ENCODE measurements at places on chromosomes 16 and 17.

DNA sequence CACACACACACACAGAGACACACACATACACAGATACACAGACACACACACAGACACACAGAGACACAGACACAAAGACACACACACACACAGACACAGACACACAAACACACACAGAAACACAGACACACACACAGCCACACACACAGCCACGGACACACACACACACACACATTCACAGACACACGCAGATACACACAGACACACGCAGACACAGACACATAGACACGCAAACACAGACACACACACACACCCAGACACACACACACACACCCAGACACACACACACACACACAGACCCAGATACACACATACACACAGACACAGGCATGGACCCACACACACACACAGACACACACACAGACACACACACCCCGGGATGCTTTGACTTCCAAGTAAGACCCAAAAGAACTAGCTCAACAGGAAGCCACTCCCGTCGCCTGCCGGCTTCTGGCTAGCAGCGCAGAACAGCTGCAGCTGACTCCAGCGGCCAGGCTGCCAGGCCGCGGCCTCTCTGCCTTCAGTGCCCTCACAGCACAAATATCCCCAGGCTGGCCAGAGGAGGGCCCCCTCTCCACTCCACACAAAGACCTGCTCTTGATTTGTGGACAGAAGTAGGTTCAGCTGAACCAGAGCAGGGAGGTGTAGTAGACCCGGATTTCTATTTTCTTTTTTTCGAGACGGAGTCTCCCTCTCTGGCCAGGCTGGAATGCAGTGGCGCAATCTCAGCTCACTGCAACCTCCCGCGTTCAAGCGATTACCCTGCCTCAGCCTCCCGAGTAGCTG lies 6.0 kb upstream of the CHRNE start:
- peak; percentile 53 for DNase-seq
- H3K4me3 ChIP-seq = no peak overlapping the region
- H3K4me1 ChIP-seq = peaks cover 7% of the 10 kb centered on the region
- no peak overlapping the region for H3K27ac ChIP-seq

DNA sequence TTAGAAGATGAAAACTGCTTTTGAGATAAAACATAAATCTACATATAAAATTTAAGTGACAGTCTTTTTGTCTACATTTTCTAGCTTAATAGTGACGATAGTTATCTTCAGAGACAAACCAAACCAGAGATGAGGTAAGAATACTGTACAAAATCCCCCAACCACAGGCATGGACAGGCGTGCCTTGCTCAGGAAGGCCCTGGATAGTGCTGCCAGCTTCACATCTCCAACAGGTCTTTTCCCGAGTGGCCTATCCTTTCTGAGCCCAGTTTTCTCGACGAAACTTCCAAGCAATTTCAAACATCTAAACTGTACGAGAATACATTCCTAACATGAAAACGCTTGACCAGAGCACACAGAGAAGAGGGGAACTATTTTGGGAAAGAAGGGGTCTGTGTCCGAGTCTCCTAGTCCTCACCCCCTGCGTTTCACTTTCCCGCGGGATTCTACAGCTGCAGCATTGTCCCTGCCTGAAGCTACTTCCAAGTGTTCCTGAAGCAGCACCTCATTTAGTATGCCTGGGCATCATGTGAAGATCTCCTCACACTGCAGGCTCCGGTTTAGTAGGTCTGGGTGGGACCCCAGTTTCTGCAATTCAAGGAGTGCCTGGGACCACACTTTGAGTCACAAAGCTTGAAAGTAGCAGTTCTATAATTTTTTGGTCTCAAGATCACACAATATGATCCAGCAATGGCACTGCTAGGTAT lies 37.8 kb downstream of the GNA13 start:
- H3K27ac ChIP-seq = peak overlapping the region; percentile 79
- H3K27me3 ChIP-seq = no peaks in the 10 kb centered on the region
- H3K36me3 ChIP-seq = peaks cover 9% of the 10 kb centered on the region
- H3K4me3 ChIP-seq = no peak overlapping the region
- H3K4me1 ChIP-seq = peaks cover 57% of the 10 kb centered on the region

GRCh38 chr16:19165101-19165500 lies 2.9 kb upstream of the SYT17 start:
- peaks cover 13% of the 10 kb centered on the region for H3K27me3 ChIP-seq
- H3K4me3 ChIP-seq = no peak overlapping the region
- no peak overlapping the region for H3K27ac ChIP-seq
- peaks cover 2% of the 10 kb centered on the region for H3K4me1 ChIP-seq
- H3K36me3 ChIP-seq = no peaks in the 10 kb centered on the region

DNA sequence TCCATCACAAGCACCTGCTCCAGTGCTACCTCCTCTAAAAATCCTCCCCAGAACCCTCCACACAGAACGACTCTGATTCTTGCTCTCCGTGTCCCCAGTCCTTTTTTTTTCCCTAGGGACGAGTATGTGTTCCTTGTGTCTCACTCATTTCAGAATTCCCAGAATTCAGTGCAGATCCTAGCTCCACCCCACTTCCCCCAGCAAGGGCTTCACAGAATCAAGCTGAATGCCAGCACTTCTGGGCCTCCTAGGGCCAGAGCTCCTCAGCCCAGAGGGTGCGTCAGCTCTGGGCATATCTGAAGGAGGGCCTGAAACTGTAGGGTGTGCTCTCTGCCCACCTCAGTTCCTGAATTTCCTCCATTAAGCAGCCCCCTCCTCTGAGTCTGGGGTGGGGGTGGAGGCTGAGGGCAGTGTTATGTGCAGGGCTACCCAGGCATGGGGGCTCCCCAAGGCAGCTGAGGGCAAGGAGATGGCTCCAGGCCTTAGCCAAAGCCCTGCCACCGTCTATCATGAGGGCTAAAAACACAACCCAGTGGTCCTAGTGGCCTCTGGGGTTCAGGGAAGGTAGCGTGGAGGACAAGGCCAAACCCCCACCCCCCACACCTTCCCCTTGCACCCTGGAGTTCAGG lies 6.5 kb downstream of the UNC119 start:
- H3K4me3 ChIP-seq = no peak overlapping the region
- DNase-seq = no peak
- peaks cover 6% of the 10 kb centered on the region for H3K36me3 ChIP-seq
- peak overlapping the region; percentile 62 for H3K27ac ChIP-seq
- H3K4me1 ChIP-seq = peaks cover 33% of the 10 kb centered on the region

DNA sequence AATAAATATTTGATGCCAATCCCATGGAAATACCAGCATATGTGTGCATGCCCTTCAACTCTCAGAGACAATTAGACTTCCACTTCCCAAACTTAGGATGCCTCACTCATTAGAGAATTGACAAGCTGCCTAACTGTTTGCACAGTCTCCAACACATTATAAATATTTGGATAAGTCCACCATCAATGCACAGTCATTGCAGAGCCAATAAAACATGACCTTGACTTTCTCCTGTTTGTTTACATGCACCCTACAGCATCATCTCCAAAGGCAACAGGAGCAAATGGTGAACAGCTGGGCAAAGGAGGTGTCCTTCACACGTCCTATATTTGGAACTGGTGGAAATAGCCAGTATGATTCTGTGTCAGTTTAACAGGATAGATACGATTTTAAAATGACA lies 804.4 kb upstream of the RBFOX1 start:
- no peaks in the 10 kb centered on the region for H3K4me1 ChIP-seq
- no peak for DNase-seq
- no peaks in the 10 kb centered on the region for H3K36me3 ChIP-seq
- H3K27ac ChIP-seq = no peak overlapping the region
- H3K27me3 ChIP-seq = no peaks in the 10 kb centered on the region
- no peak overlapping the region for H3K4me3 ChIP-seq

All from T-helper 17 cell (primary cell).